Mesenchymal stem cell (in vitro differentiated cells and primary cell): ENCODE measurements at places on chromosomes 13 and 19.

DNA sequence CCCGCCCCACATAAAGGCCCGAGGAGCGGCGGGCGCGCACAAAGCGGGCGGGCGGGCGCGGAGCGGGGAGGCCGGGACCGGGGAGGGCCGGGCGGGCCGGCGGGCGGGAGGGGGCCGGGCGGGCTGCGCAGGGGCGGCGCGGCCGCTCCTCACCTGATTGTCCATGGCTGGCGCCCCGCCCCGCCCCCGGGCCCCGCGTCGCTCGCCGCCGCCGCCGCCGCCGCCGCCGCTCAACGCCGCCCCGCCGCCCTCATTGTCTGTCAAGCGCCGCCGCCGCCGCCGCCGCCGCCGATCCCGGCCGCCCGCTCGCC lies 200 bp downstream of the MLLT1 start:
- peak; percentile 11 for DNase-seq

DNA sequence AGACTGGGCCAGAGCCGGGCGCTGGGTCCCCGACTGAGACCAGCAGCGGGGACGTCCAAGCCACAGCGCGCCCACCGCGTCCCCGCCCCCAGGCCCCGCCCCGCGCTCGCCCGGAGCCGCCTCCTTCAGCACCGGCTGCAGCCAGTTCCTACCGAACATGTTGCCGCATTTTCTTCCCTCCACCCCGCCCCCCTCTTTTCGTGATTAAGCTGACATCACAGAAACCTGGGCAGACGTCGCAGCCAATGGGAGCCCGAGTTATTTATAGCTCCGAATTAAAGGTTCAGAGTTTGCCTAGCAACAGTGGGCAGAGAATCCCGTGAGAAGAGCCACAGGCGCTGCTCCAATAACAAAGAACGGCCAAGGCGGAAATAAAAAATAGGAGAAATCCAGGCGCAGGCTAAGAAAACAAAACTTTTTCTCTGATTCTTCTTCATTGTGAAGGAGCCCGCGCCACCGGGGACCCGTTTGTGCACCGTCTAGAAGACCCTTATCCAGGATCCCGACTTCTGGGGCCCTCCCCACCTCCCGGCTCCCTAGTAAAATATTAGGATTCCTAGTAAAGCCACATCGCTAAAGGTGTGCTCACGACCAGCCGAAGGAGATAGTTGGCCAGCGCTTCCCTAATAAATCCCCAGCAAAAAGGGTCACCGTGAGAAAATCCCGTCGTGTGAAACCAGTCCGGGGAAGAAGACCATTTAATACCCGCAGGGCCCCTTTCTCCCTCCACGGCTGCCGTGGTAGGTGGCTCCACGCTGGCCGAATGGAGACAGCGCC lies 61.7 kb downstream of the SERP2 start:
- DNase-seq: peak; percentile 99

DNA sequence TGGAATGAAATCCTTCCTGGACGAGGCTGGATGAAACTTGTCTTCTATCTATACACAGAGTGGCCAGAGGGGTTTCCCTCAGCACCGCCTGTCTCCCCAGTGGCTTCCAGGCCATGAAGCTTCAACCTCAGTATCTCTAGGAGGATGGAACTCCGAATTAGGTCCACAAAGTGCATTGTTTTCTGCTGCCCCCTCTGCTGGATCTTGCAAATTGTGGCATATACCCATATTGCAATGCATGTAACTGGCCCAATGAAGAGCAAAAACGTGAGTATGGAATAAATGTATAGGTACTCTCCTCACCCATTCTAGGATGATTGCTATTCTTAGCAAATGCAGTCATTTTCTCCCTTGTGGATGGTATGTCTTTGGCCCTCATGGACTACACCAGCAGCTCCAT lies 14.7 kb upstream of the LILRB4 start:
- no peak for DNase-seq

GRCh38 chr13:99075268-99076191 lies 97.7 kb upstream of the DOCK9 start:
- DNase-seq: no peak

DNA sequence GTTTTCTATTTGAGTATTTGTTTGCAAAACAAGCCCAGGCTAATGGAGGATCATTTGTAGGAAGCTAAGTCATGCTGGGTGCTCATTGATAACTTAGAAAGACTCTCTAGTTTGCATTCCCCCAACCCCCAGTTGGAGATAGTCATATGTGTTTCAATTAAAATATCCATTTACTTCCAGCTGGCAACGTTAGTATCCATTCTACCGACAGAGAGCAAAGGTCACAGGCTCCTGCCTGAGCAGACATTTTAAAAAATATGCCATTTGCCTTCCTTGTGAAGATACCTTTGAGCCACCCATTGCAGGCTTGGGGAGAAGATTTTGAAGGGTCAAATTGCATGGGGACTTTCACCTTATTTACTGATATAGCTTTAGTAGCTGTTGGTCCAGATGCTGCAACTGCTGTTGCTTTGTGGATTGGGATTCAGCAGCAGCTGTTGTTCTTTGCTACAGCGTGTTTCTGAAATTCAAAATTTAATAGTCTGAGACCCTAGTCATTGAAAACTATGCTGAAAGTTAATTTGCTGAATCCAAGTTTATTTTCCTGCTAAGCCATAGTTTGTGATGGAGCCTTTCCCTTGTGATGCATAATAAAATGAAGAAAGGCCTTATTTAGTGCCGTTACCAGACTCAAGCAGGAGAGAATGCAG lies 335.1 kb downstream of the GPC6 start:
- DNase-seq: no peak

DNA sequence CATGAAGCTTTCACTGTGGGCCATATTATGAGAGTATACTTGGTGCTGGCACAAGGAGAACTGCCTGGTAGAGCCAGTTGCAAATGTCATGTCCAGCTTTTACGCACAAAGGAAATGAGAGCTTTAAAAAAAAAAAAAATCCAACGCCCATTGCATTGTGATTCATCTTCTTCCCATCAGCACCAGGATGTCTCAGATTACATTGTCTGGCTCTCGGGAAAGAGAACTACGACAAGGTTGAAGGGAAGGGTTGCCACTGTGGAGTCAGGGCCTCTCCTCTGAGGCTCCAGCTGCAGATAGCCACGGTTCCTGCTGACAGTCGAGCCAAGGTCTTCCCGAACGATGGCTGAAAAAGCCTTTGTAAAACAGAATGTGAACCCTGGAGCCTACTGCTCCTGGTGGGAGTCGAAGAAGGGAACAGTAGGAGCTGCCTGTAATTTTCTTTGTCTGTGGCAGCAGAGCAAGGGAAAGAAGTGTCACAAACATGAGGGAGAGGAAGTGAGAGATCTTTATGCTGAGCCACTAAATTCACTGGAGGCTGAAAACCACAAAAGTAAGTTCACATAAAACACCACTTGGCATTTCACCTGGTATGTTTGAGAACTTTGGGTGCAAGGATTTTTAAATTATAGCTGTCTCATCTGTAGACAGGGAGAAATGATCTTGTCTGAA lies 704.7 kb downstream of the DIAPH3 start:
- DNase-seq: peak; percentile 18
